ENCODE measurements at places on chromosomes 7 and 10. TPM values are rescaled to one million over a fixed set of nuclear protein-coding genes. Genes with fewer than 3 reads are reported as not detected.

- no peak overlapping the region for H3K27ac ChIP-seq
- no peak for DNase-seq
- H3K27me3 ChIP-seq, result no peaks in the 10 kb centered on the region
- no peaks in the 10 kb centered on the region for H3K4me1 ChIP-seq
- no peak overlapping the region for H3K4me3 ChIP-seq
- H3K36me3 ChIP-seq, result no peaks in the 10 kb centered on the region
Observed at GRCh38 chr10:82497439-82497838, 622.4 kb downstream of the NRG3 start.

DNA sequence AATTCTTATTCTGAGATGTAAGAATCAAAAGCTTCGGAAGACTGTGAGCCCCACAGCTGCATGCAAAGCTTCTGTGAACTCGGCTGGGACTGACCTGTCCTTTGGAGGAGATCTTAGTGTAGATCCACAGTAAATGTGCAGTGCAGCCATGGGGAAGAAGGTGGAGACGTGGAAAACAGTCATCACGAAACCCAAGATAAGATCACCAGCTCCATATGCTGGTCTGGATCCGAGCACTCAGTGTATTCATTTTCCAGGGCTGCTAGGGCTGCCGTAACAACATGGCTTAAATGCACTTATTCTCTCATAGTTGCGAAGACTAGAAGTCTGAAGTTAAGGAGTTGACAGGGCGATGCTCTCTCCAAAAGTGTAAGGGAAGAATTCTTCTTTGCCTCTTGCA is 143.0 kb upstream of the TCF7L2 start:
- no peaks in the 10 kb centered on the region for H3K27me3 ChIP-seq
- H3K36me3 ChIP-seq, result no peaks in the 10 kb centered on the region
- no peak for DNase-seq

DNA sequence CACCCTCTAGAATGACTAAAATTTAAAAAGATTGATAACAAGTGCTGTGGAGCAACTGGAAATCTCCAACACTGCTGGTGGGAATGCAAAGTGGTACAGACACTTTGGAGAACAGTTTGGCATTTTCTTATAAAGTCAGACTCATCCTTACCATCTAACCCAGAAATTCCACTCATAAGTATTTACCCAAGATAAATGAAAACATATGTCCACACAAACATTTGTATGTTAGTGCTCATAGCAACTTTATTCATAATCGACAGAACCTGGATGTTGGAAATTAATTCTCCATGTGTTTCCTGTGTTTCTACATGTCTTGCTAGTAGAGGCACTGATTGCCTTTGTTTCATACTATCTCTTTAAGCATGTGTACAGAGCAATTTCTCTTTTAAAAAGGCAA is 282.4 kb downstream of the AHR start:
- DNase-seq, result no peak
- no peak overlapping the region for H3K27ac ChIP-seq
- no peaks in the 10 kb centered on the region for H3K27me3 ChIP-seq

DNA sequence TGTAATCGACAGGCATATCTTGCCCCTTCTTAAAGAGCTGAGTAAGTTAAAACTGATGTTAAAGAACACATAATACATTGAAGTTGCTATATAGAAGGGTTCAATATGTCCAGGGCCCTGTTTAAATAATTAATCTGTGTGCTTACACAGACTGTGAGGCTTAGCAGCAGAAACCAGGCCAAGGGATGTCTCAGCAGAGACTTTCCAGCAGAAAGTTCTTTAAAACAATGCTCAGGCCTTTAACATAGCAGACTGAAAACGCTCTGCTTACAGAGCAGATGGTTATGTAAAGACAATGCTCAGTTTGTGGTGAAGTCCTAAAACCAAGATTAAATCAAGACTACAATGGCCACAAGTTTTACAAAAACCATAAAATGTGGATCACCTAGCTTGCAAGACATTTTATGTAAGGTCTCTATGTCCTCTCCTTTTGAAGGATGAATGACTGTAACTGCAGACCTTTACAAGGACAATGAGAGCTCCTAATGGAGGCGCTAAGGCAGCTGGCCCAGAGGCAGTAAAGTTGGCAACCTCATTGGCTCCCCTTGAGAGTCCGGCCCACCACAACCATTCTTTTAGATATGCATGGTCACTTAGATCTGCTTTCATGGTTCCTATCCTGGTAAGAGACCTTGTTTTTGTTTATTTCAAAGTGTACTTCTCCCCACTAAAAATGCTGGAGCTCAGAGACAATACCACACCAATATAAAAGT is 56.3 kb downstream of the FZD1 start:
- no peak overlapping the region for H3K27ac ChIP-seq
- DNase-seq, result no peak
- H3K4me1 ChIP-seq, result peaks cover 3% of the 10 kb centered on the region
- H3K27me3 ChIP-seq, result no peaks in the 10 kb centered on the region
- H3K36me3 ChIP-seq, result no peaks in the 10 kb centered on the region
- H3K4me3 ChIP-seq, result no peak overlapping the region

Gene BHLHA15
- 0.92 TPM for total RNA-seq

Gene NME8
- total RNA-seq, result not detected

Measured in B cell (primary cell).